ENCODE measurements at places on chromosomes 4 and X.
A peak's percentile ranks its signal among the peaks of the same experiment; 100 is the strongest.

DNA sequence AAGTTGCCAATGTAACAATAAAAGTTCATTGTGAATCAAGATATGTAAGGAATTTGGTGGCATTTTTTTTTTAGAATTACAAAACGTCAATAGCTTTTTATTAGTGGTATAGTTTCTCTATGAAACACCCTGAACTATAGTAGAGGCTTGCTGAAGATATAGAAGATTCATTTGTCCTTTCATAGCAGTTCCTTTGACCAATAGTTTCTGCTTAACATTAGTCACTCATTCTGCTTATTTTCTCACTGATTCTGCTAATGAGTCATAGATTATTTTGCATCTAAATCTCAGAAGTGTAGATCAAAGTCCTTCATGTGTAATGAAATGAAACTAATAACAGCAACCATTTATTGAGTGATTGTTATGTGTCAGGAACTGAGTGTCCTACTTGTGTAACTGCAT lies 205.0 kb upstream of the TET2 start:
- peak; percentile 17 for DNase-seq

DNA sequence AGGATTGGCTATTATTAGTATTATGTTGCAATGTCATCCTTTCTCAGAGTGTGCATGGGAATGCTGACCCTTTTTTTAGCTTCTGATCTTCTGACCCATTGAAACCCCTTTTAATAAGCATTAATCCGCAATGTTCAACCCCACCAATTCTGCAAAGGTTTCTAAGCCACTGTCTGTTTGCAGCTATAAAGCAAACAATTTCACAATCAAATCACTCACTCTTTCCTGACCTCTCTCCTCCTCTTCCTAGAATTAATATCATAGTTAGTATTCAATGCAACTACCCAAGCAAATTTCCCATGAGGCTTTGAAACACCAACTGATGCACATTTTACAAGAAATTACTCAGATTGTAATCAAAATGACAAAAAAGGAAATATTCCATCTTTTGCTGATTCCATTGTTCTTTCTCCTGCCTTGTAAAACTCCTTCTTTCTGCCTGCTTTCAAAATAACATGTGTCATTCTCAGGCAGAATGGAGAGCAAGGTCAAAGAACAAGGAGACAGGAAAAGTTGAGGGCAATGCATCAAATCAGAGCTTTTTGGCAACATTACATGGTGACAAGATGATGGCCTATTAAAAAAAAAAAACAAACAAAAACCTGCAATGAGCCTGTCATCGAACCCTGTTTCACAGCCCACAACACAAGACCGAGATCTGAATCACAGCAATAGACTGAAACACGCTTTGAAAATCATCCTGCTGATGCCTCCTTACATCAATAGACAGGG lies 253.2 kb upstream of the AR start:
- no peak for DNase-seq

- no peak for DNase-seq
Measured at GRCh38 chr4:18138076-18138665, 116.6 kb upstream of the LCORL start.

DNA sequence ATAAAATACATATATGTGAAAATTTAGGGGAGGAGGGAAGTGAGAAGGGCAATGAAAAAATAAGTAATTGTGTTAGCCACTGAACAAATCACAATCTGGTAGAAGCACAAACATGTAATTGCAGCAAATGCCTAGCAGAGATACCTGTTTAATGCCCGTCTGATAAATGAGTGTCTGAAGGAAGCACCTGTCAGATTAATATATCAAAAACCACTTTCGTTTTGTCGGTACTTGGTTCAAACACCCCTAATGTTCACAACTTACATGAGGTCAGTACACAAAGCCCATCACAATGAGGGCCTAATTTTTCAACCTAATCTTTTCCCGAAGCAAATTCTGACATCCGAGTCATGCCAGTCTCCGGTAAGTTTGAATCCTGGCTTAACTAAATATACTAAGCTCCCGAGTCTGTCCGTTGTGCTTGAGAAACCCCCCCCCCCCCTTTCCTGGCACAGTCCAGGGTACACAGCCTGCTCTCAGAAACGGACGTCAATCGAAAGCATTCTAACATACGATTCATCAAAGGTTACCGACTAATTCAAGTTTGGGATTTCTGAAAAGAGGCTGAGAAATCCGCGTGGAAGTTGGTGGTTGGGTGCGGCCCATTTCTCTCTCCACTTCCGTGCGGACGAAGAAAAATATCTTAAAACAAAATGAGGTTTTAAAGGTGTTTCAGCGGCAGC lies 758 bp downstream of the SDAD1 start:
- DNase-seq = peak; percentile 6

- DNase-seq = peak; percentile 35
Measured at GRCh38 chrX:66050140-66050569, 10.3 kb upstream of the VSIG4 start.

DNA sequence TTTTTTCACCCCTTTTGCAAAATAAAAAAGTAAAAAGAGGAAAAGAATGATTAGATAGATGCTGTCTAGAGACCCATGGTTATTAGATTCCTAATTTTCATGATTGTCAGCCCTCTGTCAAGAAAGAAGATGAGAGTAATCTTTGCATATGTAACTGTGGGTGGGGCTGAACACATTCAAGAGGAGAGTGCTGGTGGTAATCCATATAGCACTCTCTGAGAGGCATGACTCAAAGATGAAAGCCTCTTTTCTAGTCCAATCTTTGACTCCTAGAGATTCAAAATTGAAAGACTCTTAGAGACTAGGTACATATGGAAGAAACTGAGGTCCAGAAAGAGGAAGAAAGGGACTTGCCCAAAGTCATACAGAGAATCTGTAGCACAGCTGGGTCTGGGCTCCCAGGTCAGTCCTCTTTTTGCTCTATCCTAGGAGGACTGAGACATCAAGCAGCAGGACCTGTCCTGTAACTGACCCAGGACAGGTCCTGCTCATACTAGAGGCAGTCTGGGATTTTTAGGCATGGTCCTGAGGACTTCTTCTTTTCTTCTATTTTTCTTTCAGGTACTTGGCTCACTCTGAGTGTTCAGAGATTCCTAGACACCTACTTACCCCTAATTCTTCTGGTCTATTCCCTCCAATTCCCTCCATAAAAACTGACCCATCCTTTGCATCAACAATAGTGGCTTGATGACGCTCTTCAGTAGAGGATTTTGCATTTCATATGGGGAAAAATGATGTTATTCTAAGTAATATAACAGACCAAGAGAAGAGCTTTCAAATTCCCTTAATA lies 23.8 kb downstream of the VSIG4 start:
- DNase-seq = peak; percentile 45

GRCh38 chrX:46953137-46953527 lies 40.9 kb downstream of the JADE3 start:
- peak; percentile 69 for DNase-seq

GRCh38 chrX:129932821-129933321 lies 26.9 kb downstream of the UTP14A start:
- peak; percentile 14 for DNase-seq

- DNase-seq = no peak
Measured at GRCh38 chr4:145791988-145792387, 112.0 kb downstream of the C4orf51 start.

DNA sequence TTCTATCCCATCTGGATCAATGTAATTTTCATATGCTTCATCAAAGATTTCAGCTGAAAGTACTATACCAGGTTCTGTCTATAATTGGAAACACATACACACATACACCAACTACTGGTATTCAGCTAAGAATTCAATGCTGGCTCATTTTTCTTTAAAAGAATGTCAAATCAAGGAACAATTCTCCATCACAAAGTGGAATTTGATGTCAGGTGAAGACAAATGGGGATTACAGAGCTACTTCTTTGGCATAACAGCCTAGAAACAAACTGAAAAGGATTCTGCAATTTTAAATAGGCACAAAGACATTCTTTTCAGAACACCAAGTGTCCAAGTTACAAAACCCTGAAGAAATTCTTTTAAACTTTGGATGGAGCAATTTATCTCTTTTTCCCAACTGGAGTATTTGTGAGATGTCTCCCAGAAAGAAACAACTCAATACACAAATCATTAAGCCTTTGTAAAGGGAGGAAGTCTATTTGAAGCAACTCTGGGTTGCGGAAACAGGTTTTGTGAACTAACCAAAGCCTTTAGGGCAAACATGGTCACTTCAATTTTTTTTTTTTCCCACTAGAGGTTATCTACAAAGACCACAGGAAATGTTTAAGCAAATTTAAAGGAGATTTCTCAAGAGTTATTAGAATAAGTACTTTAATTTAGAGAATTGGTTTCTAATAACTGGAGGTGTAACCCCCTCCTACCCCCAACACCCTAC lies 1.9 kb upstream of the FAM9C start:
- peak; percentile 59 for DNase-seq

DNA sequence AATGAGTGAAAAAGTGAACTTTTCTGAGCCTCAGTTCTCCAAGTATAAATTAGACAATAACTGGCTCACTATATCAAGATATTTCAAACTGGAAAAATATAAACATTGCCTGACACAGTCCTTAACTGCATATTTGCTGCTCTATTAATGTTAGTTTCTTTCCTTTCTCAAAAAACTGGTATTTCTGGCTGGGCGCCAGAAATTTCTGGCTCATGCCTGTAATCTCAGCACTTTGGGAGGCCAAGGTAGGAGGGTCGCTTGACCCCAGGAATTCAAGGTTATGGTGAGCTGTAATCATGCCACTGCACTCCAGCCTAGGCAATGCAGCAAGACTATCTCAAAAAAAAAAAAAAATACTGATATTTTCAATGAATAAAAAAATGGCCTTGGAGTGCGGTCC lies 227.0 kb downstream of the MAGEB17 start:
- no peak for DNase-seq

GRCh38 chr4:19748519-19749479 lies 502.9 kb upstream of the SLIT2 start:
- no peak for DNase-seq

DNA sequence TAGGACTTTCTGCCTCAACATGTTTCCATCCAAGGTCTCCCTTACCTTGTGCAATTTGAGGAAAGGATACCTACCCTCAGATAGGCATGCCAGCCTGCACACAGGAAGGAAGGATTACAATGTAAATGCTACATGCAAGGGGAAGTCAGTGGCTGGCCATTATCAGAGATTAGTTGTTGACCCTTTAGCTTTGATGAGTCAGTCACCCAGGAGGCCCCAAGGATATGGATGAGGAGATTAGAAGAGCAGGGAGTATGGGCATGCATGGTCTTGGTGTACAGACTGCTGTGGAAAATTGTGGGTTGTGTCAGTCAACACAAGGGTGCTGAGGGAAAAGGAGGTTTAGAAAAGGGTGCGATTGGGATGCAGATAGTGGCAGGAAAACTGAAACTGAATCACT lies 92.0 kb downstream of the GUCY2F start:
- DNase-seq = no peak

GRCh38 chrX:124415115-124415800 lies 68.9 kb downstream of the SH2D1A start:
- DNase-seq = no peak

DNA sequence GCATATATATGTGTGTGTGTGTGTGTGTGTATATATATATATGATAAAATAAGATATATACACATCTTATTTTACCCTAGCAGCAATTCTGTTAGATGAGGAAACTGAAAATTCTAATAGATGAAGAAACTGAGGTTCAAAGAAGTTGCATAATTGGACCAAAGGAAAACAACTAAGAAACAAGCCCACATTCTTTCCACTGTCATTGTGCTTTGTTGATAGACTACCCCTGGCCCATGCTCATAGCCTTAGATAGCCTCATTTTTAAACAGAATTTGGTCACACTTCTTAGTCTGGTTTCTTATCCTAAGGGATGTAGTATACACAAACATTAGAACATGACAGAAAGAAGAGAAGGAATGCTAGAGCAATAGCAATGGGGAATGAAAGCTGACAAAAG lies 138.8 kb downstream of the NDST3 start:
- no peak for DNase-seq

- peak; percentile 11 for DNase-seq
Measured at GRCh38 chr4:94533405-94534223, 81.9 kb downstream of the PDLIM5 start.

- no peak for DNase-seq
Measured at GRCh38 chr4:89221167-89221867, 86.3 kb downstream of the GPRIN3 start.

DNA sequence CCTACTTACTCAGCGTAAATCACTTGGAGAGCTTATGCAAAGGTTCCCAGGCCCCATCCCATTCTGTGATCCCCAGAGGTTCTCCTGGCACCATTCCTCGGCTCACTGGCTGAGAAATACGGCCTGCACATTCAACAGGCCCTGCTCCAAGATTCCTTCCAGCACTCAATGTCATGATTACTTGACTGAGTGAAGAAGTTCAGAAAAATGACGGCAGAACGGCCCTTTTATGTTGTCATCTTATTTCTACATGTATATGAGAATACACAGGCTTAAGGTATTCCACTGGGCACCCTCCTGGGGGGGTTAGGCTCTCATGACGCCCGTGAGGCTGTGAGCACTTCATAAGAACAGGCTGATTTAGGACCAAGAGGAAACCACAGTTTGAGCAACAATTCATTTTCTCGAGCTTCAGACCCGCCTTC lies 190.6 kb downstream of the NSUN7 start:
- no peak for DNase-seq

GRCh38 chr4:8365951-8366350 lies 74.6 kb downstream of the ACOX3 start:
- no peak for DNase-seq

DNA sequence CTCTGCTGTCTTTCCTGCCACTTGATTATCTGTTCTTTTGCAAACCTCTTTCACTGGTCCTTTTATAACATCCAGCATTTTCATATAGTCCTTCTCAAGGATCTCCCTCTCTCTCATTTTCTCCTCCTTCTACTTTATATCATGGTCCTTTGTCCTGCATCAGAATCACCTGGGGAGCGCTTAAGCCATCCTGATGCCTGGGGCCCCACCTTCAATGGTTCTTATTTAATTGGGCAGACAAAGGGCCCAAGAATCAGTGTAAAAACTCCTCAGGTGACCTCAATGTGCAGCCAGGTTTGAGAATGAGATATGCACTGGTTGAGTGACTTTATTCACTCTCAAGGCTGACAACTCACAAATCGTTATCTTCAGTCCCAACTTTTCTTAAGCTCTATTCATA lies 283.9 kb downstream of the UNC5C start:
- no peak for DNase-seq

DNA sequence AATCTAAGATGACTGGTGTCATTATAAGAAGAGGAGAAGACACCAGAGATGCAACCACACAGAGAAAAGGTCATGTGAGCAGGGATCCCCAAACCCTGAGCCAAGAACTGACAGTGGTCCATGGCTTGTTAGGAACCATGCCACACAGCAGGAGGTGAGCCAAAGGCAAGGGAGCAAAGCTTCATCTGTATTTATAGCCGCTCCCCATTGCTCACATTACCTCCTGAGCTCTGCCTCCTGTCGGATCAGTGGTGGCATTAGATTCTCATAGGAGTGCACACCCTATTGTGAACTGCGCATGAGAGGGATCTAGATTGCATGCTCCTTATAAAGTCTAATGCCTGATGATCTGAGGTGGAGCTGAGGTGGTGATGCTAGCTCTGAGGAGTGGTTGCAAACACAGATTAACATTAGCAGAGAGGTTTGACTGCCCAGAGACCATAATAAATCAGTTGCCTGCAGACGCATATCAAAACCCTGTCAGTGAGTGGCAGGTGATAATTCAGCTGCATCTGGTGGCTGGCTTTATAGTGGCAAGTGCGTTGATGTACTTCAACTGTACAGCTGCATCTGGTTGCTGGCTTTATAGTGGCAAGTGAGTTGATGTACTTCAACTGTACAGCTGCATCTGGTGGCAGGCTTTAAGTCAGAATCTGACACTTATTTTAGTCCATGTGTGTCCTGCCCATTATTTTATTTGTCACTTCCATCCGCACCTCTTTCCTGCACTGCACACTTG lies 19.8 kb upstream of the CXCL2 start:
- DNase-seq = no peak
